ENCODE measurements at places on chromosomes 16 and 17.
A peak's percentile ranks its signal among the peaks of the same experiment; 100 is the strongest.

GRCh38 chr17:59417452-59417851, 86.0 kb downstream of the YPEL2 start:
- DNase-seq = no peak

- no peak for DNase-seq
Measured at GRCh38 chr16:67833030-67833414, 9.1 kb upstream of the THAP11 start.

- no peak for DNase-seq
Measured at GRCh38 chr17:2423271-2423670, 22.4 kb upstream of the MNT start.

- no peak for DNase-seq
Measured at GRCh38 chr16:56777482-56777881, 47.6 kb downstream of the NUP93 start.

- DNase-seq = no peak
Measured at GRCh38 chr17:59725691-59726090, 18.2 kb downstream of the VMP1 start.

GRCh38 chr17:7497228-7497627, 13.1 kb downstream of the POLR2A start:
- no peak for DNase-seq

- no peak for DNase-seq
Measured at GRCh38 chr17:62164747-62165722, 100.0 kb upstream of the MED13 start.

- no peak for DNase-seq
Measured at GRCh38 chr16:28902909-28903308, 22.1 kb downstream of the RABEP2 start.

GRCh38 chr17:45709728-45710288, 74.3 kb upstream of the CRHR1 start:
- no peak for DNase-seq

- no peak for DNase-seq
Measured at GRCh38 chr16:11977376-11978041, 975 bp downstream of the SNX29 start.

GRCh38 chr17:77235370-77235941, 94.7 kb downstream of the SEC14L1 start:
- DNase-seq = no peak

DNA sequence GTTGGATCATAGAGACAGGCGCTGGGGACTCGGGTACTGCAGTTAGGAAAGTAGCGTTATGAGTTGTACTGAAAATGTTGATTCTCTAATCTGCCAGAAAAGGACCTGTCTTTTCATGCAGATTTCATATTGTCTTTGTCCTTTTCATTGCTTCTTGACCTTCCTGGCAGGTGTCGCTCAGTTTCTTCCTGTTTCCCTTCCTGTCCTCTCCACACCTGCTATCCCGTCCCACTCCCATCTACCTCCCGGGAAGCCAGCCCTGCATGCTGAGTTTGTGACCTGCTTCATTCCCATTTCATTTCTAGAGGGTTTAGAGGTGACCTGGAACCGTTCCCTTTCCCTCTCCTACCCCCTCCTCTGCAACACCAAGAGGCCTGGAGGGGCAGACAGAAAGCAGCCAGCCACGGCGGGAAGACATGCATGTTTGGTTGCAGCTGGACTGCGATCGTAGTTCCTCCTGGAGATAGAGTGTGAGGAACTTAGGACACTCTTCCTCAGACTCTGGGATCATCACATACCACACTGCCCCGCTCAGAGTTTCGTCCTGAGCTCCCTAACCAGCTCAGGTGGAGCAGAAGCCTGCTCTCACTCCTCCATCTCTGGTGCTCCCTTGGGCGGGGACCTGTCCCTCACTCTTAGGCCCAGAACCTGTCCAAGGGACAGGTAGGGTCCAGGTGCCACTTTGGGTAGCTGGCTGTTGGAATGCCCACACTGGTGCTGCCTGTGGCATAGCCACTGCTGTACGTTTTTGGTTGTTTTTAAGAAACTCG, 23.9 kb upstream of the ARHGAP23 start:
- DNase-seq = no peak

- no peak for DNase-seq
Measured at GRCh38 chr17:19417611-19418010, 6.6 kb downstream of the RNF112 start.

GRCh38 chr17:42744283-42744805, 496 bp downstream of the EZH1 start:
- peak; percentile 69 for DNase-seq

GRCh38 chr16:22318690-22319358, 21.6 kb downstream of the POLR3E start:
- DNase-seq = peak; percentile 50

GRCh38 chr17:2172077-2172851, 117.4 kb downstream of the HIC1 start:
- DNase-seq = no peak

DNA sequence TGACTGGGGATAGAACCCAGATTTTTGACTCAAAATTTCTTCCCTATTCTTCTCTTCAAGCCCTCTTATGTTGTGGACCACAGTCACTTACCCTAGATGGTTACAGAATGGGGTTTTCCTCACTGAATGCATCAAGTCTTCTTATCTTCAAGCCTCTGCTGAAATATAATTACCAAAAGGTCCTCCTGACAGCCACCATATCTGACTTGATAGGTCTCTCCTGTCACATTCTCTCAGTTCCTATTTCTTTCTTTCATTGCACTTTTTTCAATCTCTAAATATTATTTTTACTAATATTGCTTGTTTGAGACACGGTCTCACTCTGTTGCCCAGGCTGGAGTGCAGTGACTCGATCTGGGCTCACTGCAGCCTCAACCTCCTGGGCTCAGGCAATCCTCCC, 1.1 kb upstream of the COPZ2 start:
- DNase-seq = no peak

- DNase-seq = no peak
Measured at GRCh38 chr16:9541723-9542122, 450.3 kb downstream of the HAPSTR1 start.

DNA sequence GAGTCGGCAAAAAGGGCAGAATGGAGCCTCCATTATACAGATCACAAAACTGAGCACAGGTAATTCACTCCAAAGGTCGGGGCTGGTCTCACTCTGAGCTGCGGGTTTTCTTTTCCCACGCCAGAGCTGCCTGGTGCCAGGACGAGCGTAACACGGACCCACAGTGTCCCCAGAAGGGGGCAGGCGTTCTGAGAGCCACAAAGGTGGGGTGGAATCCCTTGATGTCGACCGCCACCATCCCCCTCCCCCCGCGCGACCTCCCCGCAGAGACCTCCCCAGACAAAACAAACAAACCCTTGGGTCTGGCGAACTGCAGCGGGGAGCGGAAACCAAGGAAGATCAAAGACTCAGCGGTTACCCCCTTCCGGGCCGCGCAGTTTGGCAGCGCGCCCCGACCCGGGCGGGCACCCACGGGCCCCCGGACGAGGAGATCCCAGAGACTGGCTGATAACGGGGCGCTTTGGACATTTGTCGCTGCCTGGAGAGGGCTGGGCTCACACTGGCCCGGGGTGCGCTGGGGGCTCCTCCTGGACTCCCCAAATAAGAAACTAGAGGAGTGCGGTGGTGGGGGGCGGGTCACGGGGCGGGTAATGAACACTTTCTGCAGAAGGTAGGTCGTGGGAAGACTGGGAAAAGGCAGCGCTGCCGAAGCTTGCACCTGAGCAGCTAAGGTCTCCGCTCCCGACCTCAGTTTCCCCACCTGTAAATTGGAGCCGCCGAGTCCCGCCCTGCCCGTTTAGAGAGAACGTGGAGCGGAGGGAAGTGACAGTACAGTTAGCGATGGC, 664 bp upstream of the NKD1 start:
- peak; percentile 41 for DNase-seq

DNA sequence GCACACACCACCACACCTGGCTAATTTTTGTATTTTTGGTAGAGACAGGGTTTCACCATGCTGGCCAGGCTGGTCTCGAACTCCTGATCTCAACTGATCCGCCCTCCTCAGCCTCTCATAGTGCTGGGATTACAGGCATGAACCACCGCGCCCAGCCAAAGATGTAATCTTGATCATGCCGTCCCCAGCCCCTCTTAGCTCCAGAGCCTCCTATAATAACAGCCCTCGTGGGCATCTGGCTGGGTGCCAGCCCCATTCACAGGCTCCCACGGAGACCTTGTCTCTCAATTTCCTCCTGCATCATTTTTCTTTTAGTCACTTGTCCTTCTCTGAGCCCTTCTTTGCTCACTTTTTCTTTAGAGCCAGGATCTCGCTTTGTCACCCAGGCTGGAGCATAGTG, 94.2 kb downstream of the KATNIP start:
- DNase-seq = no peak

- DNase-seq = no peak
Measured at GRCh38 chr16:84918006-84918909, 93.1 kb downstream of the ZDHHC7 start.

- DNase-seq = no peak
Measured at GRCh38 chr17:77572065-77572601, 386.4 kb upstream of the TNRC6C start.

- DNase-seq = peak; percentile 17
Measured at GRCh38 chr17:78013683-78014467, 55.4 kb downstream of the TNRC6C start.

- peak; percentile 4 for DNase-seq
Measured at GRCh38 chr17:58052945-58053715, 30.1 kb upstream of the DYNLL2 start.

- no peak for DNase-seq
Measured at GRCh38 chr17:19433255-19433654, 22.2 kb downstream of the RNF112 start.

GRCh38 chr16:10738231-10739077, 5.2 kb upstream of the NUBP1 start:
- peak; percentile 28 for DNase-seq

DNA sequence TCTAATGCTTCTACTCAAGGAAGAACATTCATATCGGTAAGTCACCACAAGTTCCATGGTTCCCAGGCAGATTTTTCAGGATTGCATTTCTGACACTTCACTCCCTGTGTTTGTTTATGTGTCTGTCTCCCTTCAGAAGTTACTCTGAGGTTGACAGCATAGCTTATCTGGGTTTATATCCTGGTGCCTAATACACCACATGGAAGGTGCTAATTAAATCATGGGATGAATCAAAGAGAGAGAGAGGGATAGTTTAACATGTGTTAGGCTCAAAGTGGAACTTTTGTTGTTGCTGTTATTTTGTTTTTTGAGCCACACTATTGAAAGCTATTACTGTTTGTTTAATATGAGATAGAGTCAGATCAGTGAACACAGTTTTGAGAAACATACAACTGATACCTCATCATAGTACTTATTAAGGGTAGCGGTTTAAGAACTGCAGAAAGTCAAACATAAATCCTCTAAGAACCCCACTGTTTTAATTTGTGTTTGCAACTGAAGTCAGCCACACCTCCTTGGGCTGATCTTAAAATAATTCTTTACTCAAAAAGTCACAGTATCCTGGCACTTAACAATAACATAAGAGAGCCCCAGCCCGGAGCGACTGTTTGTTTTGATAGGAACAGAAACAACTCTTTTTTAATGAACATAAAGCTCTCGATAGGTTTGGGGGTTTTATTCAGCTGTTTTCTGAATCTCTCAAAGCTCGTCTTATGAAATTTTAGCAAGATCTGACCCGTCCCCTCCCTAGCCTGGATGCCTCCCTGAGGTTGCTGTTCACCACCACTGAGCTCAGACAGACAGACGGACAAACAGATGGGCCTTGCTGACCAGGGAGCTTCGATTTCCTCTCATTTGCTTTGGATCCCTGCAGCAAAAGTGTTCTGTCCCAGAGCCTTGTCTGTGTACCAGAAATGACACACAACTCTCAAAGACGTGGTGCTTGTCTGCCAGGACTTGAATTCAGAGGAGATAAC, 98.3 kb upstream of the MYOCD start:
- DNase-seq = no peak

GRCh38 chr17:74918906-74919305, 4.1 kb downstream of the USH1G start:
- no peak for DNase-seq

DNA sequence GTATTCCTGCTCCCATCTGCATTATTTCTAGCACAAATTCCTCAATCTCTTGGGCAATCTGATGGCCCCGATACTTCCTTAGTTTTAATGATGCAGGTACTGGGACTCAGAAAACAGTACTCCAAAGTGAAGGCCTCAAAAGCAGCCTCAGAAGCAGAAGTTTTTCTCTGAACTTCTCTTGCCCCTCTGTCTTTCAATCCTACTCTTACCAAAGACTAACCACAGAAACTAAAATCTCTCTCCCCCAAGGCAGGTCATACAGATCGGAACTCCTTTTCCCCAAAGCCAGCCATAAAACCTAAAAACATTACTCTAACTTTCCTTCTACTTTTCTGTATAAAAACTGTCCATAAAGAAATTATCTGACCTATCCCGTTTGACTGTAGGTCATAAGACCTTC, 103.5 kb downstream of the HS3ST3A1 start:
- DNase-seq = no peak

DNA sequence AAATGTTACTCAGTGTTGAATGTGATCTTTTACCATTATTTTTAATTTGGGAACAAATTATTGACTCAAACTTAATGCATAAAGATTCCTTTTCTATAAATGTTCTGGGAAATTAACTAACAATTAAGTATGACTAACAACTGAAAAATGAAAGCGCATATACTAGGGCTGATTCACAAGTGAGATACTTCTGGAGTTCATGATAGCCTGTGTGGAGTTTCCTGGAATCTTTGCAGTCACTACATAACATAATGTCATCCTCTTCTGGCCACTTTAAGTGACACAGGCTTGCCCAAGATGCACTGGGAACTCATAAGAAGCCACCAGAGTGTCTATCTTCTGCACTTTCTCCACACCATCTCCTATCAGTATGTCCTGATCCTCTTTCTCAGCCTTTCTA, 450.3 kb upstream of the CDH11 start:
- no peak for DNase-seq

GRCh38 chr16:89290887-89291286, 73.4 kb downstream of the ZNF778 start:
- DNase-seq = no peak

DNA sequence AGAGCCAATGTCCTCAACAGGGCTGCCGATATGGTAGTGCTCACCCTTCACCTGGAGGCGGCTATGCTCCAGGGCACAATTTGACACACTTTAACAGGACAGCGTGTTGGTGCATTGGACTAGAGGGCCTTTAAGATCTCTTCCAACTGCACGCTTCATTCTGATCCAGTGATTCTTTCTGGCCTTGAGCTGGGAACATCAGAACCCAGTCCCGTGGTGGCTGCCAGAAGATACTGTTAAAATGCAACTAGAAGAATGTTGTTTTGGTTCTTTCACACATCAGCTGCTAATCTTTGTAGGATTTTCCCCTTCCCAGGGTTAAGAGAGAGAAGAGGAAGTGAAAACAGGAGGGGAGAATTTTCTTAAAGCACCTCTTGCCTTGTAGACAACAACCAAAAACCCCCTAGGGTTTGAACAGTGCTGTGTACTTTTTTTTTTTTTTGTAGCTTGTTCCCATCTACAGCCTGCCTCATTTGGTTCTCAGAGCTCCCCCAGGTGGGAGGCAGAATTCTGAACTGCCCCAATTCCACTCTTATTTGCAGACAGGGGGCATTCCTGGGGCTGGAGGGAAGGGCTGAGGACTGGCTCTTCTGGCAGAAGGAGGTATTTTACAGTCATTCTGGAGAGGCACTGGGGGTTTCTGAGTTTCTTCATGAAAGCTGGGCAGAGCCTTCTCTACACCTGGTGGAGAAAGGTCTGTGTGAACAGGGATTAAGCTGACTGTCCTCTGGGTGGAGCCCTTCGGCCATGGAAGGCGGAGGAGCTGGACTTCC, 32.4 kb downstream of the SMARCE1 start:
- no peak for DNase-seq

All from stimulated activated CD4-positive, alpha-beta T cell treated with anti-CD3 and anti-CD28 coated beads, Interleukin-12 subunit alpha, Interleukin-12 subunit beta, amount 100 ng/mL, for 4 hours (primary cell).